Effector memory CD8-positive, alpha-beta T cell (primary cell): ENCODE measurements at places on chromosomes 16 and 17.

DNA sequence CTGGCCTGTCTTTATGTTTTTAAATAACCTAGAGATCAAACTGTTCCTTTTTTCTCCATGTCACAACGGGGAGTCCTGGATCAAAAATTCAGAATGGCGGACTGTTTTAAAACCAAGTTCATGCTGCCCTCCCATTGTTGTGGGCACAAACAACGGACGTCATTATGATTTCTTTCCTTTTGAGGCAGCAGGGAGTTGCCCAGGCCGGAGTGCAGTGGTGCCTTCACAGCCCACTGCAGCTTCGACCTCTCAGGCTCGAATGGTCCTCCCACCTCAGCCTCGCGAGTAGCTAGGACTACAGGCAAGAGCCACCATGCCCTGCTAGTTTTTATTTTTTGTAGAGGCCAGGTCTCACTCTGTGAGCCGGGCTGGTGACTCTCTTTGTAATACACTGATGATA is 26.5 kb downstream of the NDE1 start:
- DNase-seq: no peak

- DNase-seq: no peak
Measured at GRCh38 chr16:49701789-49702494, 154.0 kb downstream of the ZNF423 start.

DNA sequence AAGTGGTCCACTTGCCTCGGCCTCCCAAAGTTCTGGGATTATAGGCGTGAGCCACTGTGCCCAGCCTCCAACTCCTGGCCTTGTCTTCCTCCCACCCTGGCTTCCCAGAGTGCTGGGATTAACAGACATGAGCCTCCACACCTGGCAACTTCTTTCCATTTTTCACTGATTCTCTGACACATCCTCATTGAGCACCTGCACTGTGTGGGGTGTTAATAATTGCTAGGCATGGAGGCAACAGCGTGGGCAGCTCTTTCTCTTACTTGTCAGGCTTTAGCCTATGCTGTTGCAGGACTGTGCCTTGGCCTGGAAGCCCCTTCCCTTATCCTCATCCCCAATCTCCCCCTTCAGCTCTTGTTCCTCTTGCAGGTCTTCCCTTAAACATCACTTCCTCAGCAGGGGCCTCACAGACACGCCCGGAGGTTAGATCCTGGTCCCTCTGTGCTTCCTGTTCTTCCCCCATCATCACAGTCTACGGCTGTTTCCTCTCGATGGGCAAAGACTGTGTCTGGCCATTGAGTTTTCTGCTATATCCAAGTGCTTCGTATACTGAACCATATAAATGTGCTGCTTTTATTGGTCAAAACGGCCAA is 7.9 kb downstream of the QPRT start:
- DNase-seq: no peak

DNA sequence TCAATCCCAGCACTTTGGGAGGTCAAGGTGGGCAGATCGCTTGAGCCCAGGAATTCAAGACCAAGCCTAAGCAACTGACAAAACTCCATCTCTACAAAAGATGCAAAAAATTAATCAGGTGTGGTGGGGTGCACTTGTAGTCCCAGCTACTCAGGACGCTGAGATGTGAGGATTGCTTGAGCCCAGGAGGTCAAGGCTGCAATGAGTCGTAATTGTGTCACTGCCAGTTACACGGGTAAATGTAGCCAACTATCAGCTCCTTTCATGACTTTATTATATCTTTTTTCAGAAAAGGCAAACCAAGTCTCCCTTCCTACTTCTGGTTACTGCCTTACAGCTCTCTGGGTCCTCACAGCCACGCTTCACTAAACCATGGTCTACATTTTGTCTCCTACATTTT is 4.0 kb downstream of the SDF2 start:
- DNase-seq: no peak
